ENCODE measurements at places on chromosomes 2 and 18.

DNA sequence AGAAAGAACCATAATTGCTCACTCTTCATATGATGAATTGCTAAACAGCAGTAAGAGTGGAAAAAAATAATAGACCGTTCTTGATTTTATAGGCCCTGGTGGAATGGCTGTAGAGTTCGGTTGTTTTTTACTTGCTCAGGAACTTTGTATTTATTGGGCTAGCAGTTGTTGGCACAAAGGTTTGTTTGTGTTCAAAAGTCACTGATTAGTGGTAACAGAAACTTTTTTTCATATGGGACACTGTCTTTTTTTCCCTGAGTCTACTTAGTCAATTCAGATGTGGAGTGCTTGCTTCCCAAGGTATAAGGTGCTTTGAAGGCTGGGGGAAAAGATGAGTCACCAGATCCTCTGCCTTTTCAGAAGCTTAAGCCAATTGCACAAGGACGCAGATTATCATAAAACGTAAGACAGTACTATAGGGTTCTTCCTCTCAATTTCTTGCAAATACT is 25.8 kb downstream of the PHLPP1 start:
- DNase-seq, result no peak

DNA sequence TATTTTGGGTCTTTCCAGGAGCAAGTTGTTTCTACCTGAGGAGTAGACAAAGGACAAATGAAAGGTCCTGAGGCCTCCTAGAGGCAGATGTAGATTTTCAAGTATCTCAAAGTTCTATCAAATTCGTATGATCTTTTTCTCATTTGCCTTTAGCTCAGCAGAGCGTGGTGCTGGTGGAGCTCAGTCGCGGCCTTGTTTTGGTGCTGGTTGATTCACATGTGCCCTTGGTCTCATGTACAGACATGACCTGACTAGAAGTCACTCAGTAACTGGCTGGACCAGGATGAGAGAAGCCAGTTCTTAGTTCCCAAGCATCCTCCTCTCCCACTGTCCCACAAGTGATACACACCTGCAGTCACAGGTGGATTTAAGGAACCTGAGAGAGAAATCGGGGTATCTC is 264.0 kb downstream of the PRKCE start:
- no peak for DNase-seq

DNA sequence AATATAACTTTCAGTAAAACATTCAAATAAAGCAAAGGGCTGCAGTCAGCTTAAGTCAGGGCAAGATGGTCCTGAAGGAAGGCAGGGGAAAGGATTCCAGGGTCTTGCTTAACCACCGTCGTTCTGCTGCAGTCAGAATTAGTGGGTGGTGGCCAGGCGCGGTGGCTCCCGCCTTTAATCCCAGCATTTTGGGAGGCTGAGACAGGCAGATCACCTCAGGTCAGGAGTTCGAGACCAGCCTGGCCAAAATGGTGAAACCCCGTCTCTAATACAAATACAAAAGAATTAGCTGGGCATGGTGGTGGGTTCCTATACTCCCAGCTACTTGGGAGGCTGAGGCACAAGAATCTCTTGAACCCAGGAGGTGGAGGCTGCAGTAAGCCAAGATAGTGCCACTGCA is 6.8 kb downstream of the SLC19A3 start:
- DNase-seq, result no peak

GRCh38 chr2:144582651-144583380 is 62.9 kb upstream of the ZEB2 start:
- DNase-seq, result no peak

GRCh38 chr2:3324404-3325281 is 53.0 kb downstream of the EIPR1 start:
- DNase-seq, result no peak

DNA sequence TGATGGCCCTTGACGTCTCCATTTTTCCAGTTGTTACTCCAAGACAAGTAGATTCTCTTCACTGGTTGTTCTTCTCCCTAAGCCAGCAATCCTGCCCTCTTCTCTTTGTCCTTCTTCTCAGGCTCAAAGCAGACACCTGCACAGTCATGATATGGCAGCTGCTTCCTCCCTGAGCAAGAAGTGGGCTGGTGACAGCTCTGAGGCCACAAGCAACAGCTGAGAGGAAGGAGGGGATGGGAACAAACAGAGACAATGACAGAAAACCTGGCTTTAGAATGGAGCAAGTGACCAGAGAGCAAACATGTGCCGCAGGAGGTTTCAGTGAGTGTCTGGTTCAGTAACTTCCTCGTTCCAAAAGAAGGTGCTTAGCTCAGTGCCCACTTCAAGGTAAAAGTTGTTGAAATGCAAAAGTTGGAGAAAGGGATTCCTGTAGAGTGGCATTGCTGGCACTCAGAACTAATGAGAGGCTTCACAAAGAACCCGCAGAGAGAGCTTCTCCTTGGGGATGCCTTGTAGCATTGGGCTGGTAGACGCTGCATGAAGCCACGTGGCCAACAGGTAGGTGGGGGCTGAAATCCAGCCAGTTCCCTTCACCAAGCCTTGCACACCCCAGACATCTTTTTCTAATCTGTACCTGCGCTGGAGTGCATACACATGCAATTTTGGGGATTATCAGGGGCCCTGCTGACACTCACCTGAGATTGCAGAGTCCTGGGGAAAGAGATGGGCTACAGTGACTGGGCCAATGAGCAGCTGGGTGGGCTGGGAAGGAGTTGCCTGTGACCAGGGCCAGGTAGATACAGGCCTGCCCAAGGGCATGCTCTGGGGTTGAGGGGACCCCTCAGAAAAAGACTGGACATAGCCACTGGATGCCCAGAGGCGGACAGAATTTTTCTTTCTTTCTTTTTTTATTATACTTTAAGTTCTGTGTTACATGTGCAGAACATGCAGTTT is 153.3 kb upstream of the RAB12 start:
- no peak for DNase-seq

- no peak for DNase-seq
These were observed 75.6 kb downstream of the RNF144A start for GRCh38 chr2:6992794-6993228.

DNA sequence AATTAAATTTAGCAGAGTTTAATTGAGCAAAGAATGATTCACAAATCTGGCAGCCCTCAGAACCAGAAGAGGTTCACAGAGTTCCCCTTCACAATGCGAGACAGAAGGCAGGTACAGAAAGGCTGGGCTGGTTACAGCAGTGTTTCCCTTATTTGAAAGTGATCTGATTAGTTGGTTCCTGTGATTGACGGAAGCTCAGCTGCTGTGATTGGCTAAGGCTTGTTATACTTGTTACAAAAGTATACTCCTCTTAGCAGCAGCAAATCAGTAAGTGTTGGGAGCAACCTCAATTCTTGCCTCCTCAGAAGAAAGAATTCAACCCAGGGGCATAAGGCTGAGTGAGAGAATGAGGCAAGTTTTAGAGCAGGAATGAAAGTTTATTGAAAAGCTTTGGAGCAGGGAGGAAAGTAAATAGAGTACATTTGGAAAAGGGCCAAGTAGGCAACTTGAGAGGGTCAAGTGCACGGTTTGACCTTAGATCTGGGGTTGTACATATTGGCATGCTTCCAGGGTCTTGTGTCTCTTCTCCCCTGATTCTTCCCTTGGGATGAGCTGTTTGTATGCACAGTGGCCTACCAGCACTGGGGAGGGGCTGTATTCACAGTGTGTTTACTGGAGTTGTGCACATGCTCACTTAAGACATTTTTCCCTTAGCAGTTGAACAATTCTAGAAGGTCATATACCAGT is 431.8 kb upstream of the RAB12 start:
- DNase-seq, result no peak

DNA sequence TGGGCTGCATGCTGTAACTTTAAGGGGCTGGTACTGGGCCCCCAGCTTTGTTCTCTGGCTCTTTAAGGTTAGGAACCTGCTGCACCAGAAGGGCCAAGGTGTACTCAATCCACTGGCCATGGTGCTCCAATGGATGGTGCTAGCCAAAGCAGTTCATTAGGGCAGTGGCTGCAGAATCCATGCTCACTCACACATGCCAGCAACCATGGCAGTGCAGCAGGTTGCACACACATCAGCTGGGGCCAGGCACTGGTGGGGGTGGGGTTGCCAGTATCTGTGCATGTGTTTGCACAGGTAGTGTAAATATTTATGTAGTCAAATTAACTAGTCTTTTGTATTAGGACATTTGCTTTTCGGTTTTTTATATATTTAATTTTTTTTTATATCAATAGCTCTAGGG is 228.3 kb upstream of the EPC2 start:
- DNase-seq, result no peak

DNA sequence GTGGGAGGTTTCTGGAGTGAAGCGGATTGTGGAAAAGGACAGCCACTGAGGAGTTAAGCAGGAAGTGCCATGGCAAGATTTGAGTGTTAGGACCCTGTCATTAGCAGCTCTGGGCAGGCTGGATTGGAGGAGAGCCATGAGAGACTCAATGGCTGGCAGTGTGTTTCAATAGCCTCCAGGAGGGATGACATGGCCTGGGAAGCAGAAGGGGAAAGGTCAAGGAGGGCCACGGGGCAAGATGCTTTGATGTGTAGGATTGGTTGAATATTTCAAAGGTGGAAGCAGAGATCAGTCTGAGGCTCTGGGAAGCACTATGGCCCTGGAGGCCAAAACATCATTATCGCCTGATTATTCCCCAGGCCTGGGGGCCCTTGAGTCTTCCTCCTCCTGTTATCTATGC is 229.0 kb upstream of the HS6ST1 start:
- no peak for DNase-seq

GRCh38 chr18:34242739-34243138 is 18.0 kb upstream of the NOL4 start:
- no peak for DNase-seq

DNA sequence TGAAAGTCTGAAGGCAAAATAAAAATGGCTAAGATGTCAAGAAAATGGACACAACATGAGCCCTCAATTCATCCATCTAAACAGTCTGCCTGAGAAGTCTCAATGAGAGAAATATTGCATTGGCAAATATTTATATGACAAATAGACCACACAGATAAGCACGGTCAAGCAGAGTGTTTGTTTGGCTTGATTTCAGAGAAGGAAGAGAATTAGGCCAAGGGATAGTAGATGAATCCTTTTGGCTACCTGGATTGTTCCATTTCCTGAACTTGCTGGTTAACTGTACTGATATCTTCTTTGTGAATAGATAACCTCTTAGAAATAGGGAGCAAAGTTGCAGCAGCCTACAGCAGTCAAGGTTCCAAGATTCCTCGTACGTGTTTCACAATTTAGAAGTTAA is 129.6 kb downstream of the RBMS1 start:
- DNase-seq, result no peak

GRCh38 chr2:44429034-44429433 is 67.3 kb downstream of the CAMKMT start:
- no peak for DNase-seq

DNA sequence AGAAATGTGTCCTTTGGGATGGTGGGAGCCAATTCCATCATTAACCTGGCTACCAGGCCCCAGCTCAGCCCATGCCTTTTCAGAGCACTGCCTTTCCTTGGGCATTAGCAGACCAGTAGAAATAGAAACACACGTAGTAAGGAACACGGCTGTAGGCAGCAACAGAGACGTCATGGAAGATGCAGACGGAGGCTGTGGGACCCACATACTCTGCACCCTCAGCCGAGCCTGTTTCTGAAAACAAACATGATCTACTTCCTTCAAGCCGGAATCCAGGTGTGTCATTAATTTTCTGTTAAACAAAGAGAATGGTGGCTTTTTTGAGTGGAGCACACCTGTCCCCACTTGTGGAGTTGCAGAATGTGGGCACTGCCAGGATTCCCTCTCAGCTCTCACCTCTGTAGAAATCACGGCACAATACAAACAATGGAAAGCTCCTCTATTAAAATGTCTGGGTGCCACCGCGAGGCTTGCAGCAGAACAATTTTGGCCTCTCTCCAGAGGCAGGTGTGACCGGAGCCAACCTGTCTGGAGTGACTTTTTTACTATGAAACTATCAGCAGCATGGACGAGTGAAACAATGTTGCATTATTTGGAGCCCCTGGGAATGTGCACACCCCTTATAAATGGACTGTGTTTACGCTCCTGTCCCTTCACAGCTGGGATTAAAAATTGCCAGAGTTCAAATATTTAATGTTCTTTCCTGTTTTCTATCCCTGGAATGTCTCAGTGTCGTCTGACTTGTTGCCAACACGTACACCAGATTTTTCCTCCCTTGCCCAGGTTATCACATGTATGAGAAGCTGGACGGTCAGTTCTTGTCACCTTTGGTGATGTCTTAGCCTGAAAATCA is 31.7 kb downstream of the SPP2 start:
- no peak for DNase-seq

DNA sequence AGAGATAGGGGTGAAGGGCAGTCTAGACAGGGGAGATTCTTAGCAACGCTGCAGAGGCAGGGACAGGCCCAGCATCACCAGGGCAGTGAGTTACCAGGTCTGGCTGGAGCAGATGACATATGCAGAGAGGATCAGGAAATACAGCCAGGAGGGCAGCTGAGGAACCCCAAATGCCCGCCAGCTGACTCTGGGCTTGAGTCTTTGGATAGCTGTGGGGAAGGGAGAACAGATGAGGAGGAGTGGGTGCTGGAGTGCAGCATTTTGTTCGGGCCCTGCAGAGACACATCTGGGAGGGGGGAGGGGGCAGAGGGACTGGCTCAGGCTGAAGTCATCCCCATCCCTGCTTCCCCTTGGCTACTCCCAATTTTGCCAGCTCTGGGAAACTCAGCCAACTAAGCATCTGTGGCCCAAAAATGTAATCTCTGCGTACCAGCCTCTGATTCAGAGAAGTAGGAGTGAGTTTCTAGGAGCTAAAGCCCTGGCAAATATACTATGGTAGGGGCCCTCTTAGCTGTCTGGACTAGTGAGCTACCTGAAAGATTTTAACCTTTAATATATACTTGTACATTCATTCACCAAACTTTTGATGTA is 214.5 kb downstream of the ZBTB7C start:
- no peak for DNase-seq

DNA sequence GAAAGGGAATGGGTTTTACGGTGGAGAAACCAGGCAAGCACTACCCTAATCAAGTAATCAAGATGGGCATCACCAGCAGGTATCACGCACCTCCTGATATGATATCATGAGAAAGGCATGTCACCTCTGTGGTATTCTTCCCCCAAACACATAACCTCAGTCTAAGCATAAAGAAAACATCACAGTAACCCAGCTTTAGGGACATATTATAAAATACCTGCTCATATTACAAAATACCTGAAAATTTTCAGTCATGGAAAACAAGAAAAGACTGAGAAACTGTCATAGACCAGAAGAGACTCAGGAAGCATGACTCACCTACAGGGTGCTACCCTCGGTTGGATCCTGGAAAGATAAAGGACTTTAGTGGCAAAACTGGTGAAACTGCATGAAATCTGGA is 30.5 kb downstream of the GCKR start:
- DNase-seq, result no peak

DNA sequence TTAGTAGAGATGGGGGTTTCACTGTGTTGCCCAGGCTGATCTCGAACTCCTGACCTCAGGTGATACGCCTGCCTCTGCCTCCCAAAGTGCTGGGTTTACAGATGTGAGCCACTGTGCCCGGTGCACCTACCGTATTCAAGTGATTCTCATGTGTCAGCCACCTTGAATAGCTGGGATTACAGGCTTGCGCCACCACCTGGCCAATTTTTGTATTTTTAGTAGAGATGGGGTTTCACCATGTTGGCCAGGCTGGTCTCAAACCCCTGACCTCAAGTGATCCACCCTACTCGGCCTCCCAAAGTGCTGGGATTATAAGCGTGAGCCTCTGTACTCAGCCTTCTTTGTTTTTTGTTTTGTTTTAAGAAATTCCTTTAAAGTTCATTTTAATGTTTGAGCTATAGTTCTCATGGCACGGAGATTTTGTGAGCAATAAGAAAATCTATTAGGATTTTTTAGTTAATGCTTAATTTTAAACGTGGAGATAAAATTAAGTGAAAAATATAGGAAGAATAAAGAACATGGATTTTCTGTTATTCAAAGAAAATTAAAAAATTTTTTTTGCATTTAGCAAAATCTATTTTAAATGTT is 242.6 kb downstream of the PHLPP1 start:
- no peak for DNase-seq

- DNase-seq, result no peak
These were observed 186.3 kb downstream of the TMEM163 start for GRCh38 chr2:134532537-134532936.

All from stimulated activated CD4-positive, alpha-beta T cell treated with anti-CD3 and anti-CD28 coated beads, Interleukin-1b, Interleukin-23, amount 100 ng/mL, for 1 hour (primary cell).